T-helper 1 cell (primary cell): ENCODE measurements at places on chromosomes 12 and 14.

- DNase-seq: no peak
Observed at GRCh38 chr12:96502477-96502876, 13.1 kb downstream of the CFAP54 start.

- no peak for DNase-seq
Observed at GRCh38 chr12:24705741-24706358, 243.1 kb downstream of the BCAT1 start.

DNA sequence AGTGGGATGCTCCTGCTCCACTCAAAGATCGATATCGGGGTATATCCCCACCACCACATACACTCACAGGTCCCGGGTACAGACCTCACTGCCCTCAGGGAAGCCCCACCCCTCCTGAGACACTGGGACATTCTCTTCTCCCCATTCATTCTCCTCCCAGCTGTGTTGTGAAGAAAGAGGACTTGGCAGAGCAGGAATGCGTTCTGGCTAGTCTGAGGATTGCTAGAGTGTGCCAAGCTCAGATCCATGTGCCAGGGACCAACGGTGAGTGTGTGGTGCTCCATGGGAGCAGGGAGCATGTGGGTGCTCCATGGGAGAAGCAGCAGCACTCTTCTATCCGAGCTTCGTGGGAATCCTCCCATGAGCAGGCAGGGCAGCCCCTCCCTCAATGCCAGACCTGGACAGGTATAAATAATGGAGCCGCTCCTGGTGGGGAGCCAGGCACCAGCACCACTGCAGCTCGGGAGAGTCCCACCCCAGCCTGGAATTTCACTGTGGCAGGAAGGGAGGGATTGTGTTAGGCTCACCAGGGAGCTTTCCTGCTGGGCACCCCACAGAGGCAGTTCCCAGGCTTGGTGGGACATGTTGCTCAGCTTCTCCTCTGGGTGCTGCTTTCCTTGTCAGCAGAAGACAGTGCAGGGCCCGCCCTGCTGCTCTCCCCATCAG, 2.3 kb upstream of the KRT5 start:
- DNase-seq: no peak

- DNase-seq: no peak
Observed at GRCh38 chr12:75852143-75852542, 179.4 kb downstream of the PHLDA1 start.

GRCh38 chr12:27820564-27820963, 40.5 kb upstream of the MANSC4 start:
- no peak for DNase-seq

- DNase-seq: no peak
Observed at GRCh38 chr12:80756875-80757274, 40.2 kb downstream of the MYF5 start.
